Activated T-cell treated with anti-CD3 and anti-CD28 coated beads, Interleukin-2, amount 50 U/mL, for 72 hours (primary cell): ENCODE measurements at places on chromosomes 4 and X. TPM values are rescaled to one million over a fixed set of nuclear protein-coding genes. Genes with fewer than 3 reads are reported as not detected.

GRCh38 chr4:139873111-139873860, 207.7 kb downstream of the MGST2 start:
- peaks cover 4% of the 10 kb centered on the region for H3K36me3 ChIP-seq
- no peaks in the 10 kb centered on the region for H3K27me3 ChIP-seq
- H3K4me1 ChIP-seq: peaks cover 21% of the 10 kb centered on the region
- DNase-seq: peak; percentile 10

GRCh38 chr4:126375462-126376054, 1060.8 kb downstream of the FAT4 start:
- H3K4me1 ChIP-seq: no peaks in the 10 kb centered on the region
- no peaks in the 10 kb centered on the region for H3K27me3 ChIP-seq
- H3K4me3 ChIP-seq: no peak overlapping the region
- no peak overlapping the region for H3K27ac ChIP-seq
- no peaks in the 10 kb centered on the region for H3K36me3 ChIP-seq

GRCh38 chr4:121714548-121714947, 17.8 kb upstream of the ANXA5 start:
- H3K4me3 ChIP-seq: no peak overlapping the region
- H3K27ac ChIP-seq: no peak overlapping the region
- peaks cover 2% of the 10 kb centered on the region for H3K36me3 ChIP-seq
- peaks cover 23% of the 10 kb centered on the region for H3K4me1 ChIP-seq
- H3K27me3 ChIP-seq: peaks cover 57% of the 10 kb centered on the region

DNA sequence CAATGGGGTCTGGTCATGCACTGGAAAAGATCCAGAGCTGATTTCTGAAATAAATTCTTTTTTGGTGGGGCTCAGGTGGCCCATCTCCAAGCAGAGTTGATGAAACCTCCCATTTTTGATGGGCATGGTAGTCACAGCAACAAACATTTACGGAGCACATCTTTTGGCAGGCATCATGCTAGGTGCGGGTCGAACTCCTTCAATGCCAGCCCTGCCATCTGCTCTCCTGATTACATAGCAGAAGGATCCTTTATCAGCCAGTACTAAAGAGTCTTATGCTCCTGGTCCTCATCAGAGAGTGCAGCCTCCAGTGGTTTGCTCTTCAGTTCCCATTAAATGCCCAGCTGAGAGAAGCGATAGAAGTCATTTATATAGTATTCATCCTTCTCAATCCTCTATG, 121.7 kb downstream of the GRXCR1 start:
- H3K36me3 ChIP-seq: no peaks in the 10 kb centered on the region
- H3K4me3 ChIP-seq: no peak overlapping the region
- no peaks in the 10 kb centered on the region for H3K27me3 ChIP-seq

- H3K27ac ChIP-seq: no peak overlapping the region
- H3K4me1 ChIP-seq: no peaks in the 10 kb centered on the region
These were observed 34.1 kb downstream of the CNKSR2 start for GRCh38 chrX:21408307-21408706.

DNA sequence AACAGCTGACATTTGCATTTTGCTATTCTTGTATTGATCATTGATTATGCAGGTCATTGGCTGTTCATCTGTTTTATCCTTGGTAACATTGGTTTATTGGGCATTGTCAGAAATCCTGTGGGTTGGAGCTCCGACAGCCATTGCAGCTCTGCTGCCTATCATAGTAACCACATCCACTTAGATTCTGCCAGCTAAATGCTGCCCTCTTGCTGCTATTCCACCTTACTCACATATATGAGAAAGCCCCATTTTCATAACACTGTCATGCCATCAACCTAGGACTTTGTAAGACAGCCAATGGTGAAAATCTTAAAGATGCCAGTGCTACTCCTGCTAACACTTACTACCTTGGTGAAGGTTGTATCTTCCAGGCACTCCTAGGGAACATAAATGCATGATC, 187.3 kb upstream of the CXCL13 start:
- H3K4me1 ChIP-seq: no peaks in the 10 kb centered on the region
- DNase-seq: no peak
- no peak overlapping the region for H3K4me3 ChIP-seq
- H3K36me3 ChIP-seq: no peaks in the 10 kb centered on the region

DNA sequence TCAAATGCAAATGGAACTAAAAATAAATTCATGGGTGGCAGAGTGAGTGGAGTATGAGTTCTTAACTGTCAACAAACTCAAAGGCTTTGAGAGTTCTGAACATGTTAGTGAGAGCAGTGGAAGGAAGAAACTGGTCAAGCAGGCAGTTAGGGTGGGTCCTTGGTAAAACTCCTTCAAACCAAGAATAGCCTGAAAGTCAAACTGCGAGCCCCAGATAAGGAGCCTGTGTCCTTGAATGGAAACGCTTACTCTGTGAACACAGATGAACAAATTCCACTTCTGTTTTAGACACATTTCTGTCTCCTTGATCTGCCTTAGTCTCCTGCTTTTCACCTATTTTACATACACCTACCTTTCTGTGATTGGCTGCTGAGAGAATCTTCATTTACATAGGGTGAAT, 129.4 kb upstream of the PCDH18 start:
- no peak for DNase-seq
- H3K4me3 ChIP-seq: no peak overlapping the region
- no peaks in the 10 kb centered on the region for H3K4me1 ChIP-seq

DNA sequence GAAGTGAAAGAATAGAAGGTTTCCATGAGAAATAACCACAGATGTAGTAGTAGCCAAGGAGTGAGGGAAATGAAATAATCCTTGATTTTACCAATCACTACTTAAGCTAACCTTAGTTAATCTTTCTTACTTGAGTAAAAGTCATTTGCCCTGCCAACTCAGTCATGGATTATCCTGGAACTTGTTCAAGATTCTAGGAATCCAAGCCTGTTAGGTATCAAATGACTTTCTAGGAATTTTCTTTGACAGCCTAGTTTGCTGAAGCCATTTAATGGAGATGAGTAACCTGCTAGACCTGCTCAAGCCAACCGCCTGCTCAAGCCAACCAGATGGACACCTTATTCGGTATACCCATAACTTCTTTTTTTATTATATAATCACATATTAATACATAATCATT, 180.5 kb downstream of the KLHL13 start:
- H3K4me1 ChIP-seq: no peaks in the 10 kb centered on the region
- no peaks in the 10 kb centered on the region for H3K27me3 ChIP-seq
- H3K27ac ChIP-seq: no peak overlapping the region
- DNase-seq: no peak
- no peak overlapping the region for H3K4me3 ChIP-seq
- no peaks in the 10 kb centered on the region for H3K36me3 ChIP-seq

DNA sequence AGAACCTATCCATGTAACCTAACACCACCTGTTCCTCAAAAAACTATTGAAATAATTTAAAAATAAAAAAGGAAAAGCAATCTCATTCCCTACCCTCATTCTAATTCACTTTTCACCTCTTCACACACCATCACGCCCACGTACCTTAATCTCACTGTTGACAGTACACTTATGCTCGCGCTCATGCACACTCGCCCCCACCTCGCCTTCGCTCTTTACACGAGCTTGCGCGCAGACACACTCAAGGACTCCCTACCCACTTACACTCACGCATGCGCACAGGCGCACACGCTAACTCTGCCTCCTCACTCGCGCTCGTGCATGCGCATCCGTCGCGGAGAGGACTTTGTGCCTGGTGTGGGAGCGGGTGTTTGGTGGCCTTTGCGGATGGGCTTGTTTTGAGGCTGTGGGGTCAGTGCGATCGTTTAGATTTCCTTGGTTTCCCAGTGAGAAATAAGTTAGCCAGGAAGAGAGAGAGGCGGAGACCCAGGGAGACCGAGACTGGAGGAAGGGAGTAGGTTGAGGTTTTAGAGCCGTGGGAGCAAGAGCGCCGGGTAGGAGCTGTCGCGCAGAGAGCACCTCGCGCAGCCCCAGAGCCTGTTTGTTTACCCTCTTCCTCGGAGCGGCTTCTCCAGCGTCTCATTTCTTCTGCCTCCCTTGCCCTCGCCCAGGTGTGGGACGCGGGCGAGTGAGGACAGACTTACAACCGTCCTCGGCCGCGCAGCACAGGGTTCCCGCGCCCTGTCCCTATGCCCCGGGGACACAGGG, 8.1 kb upstream of the GSX2 start:
- peaks cover 80% of the 10 kb centered on the region for H3K27me3 ChIP-seq
- H3K27ac ChIP-seq: peak overlapping the region; percentile 1
- H3K4me3 ChIP-seq: peak overlapping the region; percentile 85
- peak; percentile 78 for DNase-seq

- H3K36me3 ChIP-seq: no peaks in the 10 kb centered on the region
- H3K27ac ChIP-seq: no peak overlapping the region
- H3K4me1 ChIP-seq: peaks cover 7% of the 10 kb centered on the region
- DNase-seq: no peak
- peaks cover 13% of the 10 kb centered on the region for H3K27me3 ChIP-seq
These were observed 228.5 kb upstream of the CASK start for GRCh38 chrX:42151808-42152207.

- peaks cover 6% of the 10 kb centered on the region for H3K4me1 ChIP-seq
- H3K36me3 ChIP-seq: peaks cover 4% of the 10 kb centered on the region
- H3K27me3 ChIP-seq: no peaks in the 10 kb centered on the region
- DNase-seq: no peak
- H3K27ac ChIP-seq: no peak overlapping the region
These were observed 34.2 kb downstream of the KLF3 start for GRCh38 chr4:38698176-38698575.

DNA sequence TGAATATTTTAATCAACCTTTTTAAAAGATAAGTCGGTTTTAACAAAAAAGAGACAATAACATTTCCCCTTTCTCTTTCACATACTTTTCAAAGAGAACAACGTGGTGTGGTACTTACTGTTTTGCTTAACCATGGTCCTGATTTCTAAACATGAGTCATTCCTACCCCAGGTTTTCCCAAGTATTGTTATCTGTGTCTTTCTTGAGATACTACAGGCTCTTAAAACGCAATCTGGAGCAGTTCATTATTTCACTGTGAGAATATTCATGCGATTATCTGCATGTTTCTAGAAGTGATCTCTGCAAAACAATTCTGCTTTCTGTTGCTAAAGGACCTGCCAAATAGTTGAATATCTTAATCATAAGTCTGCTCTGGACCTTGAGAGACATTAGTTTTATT, 127.3 kb downstream of the TENM3 start:
- H3K27ac ChIP-seq: no peak overlapping the region
- no peak for DNase-seq
- H3K27me3 ChIP-seq: peaks cover 9% of the 10 kb centered on the region
- H3K4me1 ChIP-seq: no peaks in the 10 kb centered on the region

DNA sequence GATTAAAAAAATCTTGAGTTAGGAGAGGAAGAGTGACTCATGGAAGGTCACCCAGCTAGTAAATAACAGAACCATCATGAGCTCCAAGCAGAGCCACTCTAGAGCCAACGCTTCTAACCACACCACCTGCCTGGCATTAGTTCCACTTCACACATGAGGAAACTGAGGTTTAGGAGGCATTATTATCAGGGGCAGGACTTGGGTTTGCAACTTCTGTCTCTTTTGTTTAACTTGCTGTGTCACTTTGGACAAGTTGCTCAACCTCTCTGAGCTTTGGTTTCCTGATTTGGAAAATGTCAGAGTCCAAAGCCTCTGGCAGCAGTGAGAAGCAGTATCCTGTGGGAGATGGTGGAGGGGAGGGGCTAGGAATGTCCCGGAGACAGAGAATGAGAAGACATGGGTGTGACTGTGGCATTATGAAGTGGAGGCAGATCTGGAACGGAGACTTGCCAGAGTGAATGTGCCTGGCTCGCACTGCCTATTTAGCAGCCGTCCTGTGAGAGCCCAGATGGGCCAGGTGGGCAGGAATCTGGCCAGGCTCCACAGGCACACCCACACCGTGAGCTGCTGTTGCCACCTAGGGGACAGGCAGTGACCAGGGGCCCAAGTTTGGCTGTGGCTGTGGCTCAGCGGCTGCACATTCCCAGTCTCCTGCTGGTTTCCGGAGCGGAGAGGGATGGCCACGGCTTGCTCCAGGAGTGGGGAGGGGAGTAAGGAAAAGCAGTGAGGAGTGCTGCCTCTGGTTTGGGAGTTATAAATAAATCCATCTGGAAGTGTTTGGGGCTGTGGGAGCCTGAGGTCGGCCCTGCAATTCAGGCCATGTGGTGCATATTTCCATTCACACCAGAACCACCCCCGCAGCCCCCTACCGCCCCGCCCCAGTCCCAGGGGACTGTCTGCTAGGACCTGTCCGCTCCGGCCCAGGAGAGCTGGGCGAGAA, 93.4 kb downstream of the NHSL2 start:
- no peak overlapping the region for H3K4me3 ChIP-seq
- H3K4me1 ChIP-seq: no peaks in the 10 kb centered on the region
- no peaks in the 10 kb centered on the region for H3K36me3 ChIP-seq
- DNase-seq: no peak

DNA sequence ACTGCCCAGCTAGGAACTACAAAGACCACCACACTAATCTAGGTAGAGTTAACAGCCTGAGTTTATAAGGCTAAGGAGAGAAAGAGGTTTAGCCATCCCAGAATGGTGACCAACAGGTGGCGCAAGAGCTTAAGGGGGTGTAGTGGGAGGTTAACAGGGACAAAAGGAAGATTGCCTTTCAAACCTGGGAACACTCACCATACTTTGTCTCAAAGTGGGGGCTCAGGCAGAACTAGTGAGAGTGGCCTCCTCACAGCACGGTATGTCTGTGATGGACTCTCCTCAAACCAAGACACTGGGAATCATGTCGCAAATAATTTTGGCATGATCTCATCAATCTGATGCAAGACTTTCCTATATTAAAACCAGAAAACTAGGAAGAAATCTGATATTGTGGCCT, 23.4 kb downstream of the CCNI start:
- H3K27me3 ChIP-seq: no peaks in the 10 kb centered on the region
- peaks cover 5% of the 10 kb centered on the region for H3K36me3 ChIP-seq
- H3K4me1 ChIP-seq: no peaks in the 10 kb centered on the region

GRCh38 chr4:137226900-137227299, 305.4 kb downstream of the PCDH18 start:
- H3K27ac ChIP-seq: no peak overlapping the region
- no peaks in the 10 kb centered on the region for H3K4me1 ChIP-seq
- DNase-seq: no peak
- no peaks in the 10 kb centered on the region for H3K27me3 ChIP-seq
- H3K36me3 ChIP-seq: no peaks in the 10 kb centered on the region

DNA sequence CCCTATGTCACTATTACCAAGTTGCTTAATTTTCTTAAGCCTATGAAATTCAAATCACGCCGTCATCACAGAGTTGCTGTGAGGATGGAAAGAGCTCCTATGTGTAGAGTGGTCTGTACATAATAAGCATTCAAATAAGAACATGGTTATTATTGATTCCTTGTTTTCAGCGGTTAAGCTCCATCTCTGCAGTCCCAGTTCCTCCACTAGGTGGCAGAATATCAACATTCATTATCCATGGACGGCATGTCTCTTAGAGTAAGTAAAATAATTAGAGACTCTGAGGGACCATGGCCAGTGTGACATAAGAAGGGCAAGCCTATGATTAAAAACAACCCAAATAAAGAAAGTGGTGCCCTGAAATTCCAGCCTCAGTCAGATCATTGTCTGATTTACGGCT, 132.5 kb upstream of the NHS start:
- DNase-seq: peak; percentile 27
- no peak overlapping the region for H3K27ac ChIP-seq
- H3K27me3 ChIP-seq: peaks cover 22% of the 10 kb centered on the region
- H3K4me3 ChIP-seq: no peak overlapping the region
- no peaks in the 10 kb centered on the region for H3K4me1 ChIP-seq
- no peaks in the 10 kb centered on the region for H3K36me3 ChIP-seq

- peaks cover 4% of the 10 kb centered on the region for H3K27me3 ChIP-seq
- no peaks in the 10 kb centered on the region for H3K4me1 ChIP-seq
- H3K36me3 ChIP-seq: no peaks in the 10 kb centered on the region
- no peak overlapping the region for H3K27ac ChIP-seq
- H3K4me3 ChIP-seq: no peak overlapping the region
These were observed 52.8 kb upstream of the CBR4 start for GRCh38 chr4:169062897-169063244.

The SMIM10 gene
- total RNA-seq: 0.99 TPM

The ITIH6 gene
- not detected for total RNA-seq

The CTAG1B gene
- total RNA-seq: not detected

The STK26 gene
- total RNA-seq: 57.9 TPM

The DDX53 gene
- total RNA-seq: not detected

The PNMA6F gene
- total RNA-seq: not detected

The MID2 gene
- 15.8 TPM for total RNA-seq

The PRKG2 gene
- total RNA-seq: not detected

The IBSP gene
- total RNA-seq: not detected
